ENCODE measurements at places on chromosomes 1 and 21. TPM values are rescaled to one million over a fixed set of nuclear protein-coding genes. Genes with fewer than 3 reads are reported as not detected.

Gene ANGPTL3
- not detected for total RNA-seq

Gene PRR9
- not detected for total RNA-seq

Gene KRTAP8-1
- total RNA-seq: not detected

Gene FCGR1A
- total RNA-seq: not detected

Gene NMNAT2
- total RNA-seq: not detected

- DNase-seq: no peak
Measured at GRCh38 chr1:183908079-183908478, 103.2 kb downstream of the RGL1 start.

DNA sequence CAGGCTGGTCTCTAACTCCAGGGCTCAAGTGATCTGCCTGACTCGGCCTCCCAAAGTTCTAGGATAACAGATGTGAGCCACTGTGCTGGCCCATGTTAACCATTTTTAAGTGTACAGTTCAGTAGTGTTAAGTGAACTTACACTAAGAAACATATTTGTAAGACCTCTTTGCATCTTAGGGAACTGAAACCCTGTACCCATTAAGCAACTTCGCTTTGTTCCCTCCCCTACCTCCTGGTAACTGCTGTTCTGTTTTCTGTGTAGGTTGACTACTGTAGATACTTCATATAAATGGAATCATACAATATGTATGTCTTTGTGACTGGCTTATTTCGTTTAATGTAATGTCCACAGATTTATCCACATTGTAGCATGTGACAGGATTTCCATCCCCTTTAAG is 11.0 kb downstream of the NUDC start:
- no peak for DNase-seq

- DNase-seq: no peak
Measured at GRCh38 chr1:201503397-201504176, 3.3 kb downstream of the CSRP1 start.

- DNase-seq: no peak
Measured at GRCh38 chr1:66623812-66624211, 89.9 kb downstream of the SGIP1 start.

DNA sequence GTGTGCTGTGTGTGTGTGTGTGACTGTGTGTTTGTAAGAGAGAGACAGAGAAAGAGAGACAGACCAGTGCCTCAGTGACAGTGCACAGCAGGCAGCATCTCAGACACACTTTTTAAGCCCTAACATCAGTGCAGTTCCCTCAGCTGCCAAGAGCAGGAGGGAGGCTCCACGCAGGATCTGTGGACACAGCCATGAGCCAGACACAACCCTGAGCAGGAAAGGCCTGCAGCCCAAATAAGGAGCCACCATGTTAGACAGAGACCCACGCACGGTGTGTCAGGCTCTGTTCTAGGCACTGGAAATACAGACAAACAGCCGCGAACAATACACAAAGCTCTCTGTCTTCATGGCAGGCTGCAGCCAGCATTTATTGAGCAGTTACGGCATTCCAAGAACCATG is 445.5 kb downstream of the MATN1 start:
- no peak for DNase-seq

DNA sequence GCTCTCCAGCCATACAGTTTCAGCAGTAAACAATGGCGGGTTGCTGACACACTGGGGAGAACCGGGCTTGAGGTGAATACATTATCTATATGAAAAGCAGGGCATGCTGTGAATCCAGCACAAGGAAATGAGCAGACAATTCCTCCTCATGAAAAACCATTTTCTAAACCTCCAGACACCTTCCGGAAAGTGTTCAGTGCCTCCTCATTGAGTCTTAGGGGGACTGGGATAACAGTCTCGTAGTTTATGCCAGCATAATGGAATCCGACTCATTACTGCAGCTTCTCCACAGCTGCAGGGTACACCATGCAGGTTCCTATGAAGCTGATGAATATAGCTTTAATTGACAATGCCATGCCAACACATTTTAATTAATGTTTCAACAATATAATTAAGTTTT is 284.1 kb downstream of the BACH1 start:
- DNase-seq: no peak

- no peak for DNase-seq
Measured at GRCh38 chr1:38929476-38929875, 12.2 kb downstream of the RHBDL2 start.

GRCh38 chr21:14926186-14926585 is 138.6 kb downstream of the NRIP1 start:
- no peak for DNase-seq

GRCh38 chr1:164380893-164381292 is 178.1 kb upstream of the PBX1 start:
- DNase-seq: no peak

DNA sequence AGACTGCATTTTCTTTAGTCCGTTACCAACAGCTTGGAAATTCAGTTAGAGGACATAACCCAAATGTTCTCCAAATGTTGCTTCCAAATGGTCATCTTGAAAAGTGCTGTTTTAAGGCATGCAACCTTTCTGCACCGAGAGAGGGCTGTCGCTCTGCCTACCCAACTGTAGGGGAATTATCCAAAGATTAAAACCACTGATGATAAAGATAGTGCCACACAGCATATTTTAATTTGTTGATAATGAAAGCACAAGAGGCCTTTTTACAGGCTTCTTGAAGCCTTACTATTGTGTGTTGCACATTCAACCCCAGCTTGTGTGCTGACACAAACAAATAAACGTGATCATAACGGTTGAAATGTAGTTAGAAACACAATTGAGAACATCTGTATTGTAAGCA is 121.5 kb downstream of the LMO4 start:
- no peak for DNase-seq

GRCh38 chr1:184745929-184746638 is 8.6 kb downstream of the EDEM3 start:
- no peak for DNase-seq

DNA sequence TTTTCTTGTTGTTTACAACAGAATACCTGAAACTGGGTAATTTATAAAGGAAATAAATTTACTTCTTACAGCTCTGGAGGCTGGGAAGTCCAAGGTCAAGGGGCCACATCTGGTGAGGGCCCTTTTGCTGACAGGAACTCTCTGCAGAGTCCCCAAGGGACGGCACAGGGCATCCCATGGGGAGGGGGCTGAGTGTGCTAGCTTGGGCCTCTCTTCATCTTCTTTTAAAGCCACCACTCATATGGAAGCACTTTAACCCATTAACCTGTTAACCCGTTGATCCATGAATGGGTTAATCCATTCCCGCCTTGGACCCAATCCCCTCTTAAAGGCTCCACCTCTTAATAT is 76.3 kb downstream of the OBSCN start:
- DNase-seq: no peak
